Keratinocyte (primary cell): ENCODE measurements at places on chromosomes 7 and 10.

- DNase-seq: no peak
Observed at GRCh38 chr10:114174695-114175188, 739 bp upstream of the CCDC186 start.

- DNase-seq: no peak
Observed at GRCh38 chr7:16357921-16358320, 63.4 kb downstream of the CRPPA start.

DNA sequence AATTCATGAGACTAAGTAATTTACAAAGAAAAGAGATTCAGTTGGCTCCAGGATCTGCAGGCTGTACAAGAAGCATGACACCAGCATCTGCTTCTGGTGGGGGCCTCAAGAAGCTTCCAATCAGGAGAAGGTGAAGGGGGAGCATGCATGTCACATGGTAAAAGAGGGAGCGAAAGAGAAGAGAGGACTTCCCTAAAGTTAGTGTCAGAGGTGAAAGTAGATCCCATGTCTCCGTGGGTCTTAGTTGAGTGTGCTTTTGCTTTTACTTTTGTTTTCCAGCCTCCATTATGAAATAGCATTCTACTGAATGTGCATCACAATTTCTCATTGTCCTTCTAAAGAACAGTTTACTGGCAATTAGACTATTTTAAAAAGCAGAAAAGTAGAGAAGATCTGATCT is 213.6 kb upstream of the FZD1 start:
- no peak for DNase-seq

- DNase-seq: no peak
Observed at GRCh38 chr10:14971867-14972448, 12.8 kb downstream of the MEIG1 start.

GRCh38 chr7:126079151-126079550 is 1149.5 kb upstream of the POT1 start:
- DNase-seq: no peak

GRCh38 chr7:132930881-132931280 is 151.0 kb downstream of the CHCHD3 start:
- DNase-seq: no peak

GRCh38 chr7:1330801-1331425 is 98.2 kb downstream of the UNCX start:
- no peak for DNase-seq
